M059J (cell line): ENCODE measurements at places on chromosomes 6 and 20. TPM values are rescaled to one million over a fixed set of nuclear protein-coding genes. Genes with fewer than 3 reads are reported as not detected.

DNA sequence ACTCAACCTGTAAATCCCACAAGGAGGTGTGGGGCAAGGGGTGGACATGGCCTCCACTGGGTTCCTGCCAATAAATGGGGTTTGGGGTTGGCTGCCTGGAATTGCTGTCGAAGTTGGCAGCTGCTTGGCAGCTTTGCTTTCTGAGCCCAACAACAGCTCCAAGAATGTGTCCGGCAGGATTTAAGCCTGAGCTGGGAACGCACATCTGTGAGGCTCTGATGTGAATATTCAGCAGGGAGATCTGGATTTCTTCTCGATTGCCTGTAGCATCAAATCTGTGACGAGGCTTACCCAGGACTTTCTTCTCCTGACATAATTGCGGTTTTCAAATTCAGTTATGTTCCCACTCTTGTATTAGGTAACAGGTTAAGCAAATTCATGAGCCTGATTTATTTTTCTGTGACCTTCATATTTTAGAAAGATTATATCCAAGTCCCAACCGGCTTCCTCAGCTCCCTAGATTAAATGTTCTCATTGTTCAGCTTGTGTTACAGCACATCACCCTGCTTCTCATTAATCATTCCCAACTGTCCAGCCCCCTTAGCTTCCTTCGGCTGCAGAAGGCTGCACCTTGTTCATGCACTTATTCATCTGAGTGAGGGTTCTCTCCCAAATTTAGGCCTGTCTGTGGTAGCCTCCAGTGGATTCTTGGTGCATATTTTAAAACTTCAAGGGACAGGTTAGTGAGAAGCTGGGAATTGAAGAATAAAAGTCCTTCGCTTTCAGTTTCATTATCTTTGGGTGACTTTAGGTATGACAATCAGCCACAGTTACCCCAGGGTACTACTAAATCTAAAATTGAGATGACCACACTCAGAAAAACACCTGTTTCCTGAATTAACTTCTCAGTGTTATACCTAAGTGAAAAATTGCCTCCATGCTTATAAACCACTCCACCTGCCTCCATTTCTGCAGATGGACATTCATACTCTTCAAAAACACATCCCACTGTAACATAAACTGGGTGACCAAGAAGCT lies 310.0 kb downstream of the ESR1 start:
- DNase-seq = no peak

DNA sequence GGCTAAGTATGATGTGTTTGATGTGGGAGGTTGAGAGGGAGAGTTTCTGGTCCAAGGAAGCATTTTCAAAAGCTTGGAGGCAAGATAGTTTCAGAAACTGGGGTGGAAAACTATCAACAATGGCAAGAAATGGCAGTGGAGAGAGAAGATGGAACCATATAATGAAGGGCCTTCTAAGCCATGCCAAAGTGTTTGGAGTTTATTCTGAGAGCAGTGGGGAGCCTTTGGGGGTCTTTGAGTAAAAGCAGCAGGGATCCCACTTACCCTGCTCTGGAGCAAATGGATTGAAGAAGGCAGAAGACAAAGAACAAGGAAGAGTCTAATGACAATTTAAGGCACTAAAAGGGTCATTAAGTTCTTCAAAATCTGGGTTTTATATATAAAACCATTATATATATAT lies 538.9 kb downstream of the UTRN start:
- DNase-seq = no peak

DNA sequence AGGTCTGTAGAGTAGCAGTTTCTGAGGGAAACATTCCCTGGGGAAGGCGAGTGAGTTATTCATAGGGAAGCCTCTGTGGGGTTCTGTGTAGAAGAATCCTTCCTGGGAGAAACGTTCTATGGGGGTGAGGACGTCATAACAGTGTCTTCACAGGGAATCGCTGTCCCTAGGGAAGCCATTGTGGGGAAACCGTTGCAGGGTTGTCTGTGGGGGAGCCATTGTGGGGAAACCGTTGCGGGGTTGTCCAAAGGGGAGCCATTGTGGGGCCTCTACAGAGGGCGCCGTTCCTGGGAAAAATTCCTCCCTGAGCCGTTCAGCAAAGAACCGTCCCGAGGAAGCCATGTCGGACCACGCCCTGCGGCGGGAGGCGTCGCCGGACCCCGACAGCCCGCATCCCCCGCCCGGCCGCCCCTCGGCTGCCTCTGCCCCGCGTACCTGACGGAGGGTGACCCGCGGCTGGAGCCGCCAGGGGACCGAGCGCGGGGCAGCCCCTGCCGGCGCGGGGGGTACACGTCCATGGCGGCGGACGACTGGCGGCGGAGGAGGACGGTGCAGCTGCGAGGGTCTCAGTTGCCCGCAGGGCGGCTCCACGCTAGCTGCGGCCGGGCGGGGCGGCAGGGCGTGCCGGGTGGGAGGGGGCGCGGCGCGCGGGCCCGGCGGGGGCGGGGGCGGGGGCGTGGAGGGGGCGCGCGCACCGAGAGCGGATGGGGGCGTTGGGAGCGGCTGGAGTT lies at the start of gene DNAAF9:
Gene DNAAF9, minus strand, starts transcription at position 630 of the 731 bp plus-strand sequence. Its CDS starts 112 bp downstream, at position 518.
- DNase-seq = peak; percentile 68

GRCh38 chr20:21303872-21304586 lies 898 bp downstream of the XRN2 start:
- DNase-seq = peak; percentile 25

GRCh38 chr6:100212131-100212530 lies 218.1 kb upstream of the MCHR2 start:
- no peak for DNase-seq

GRCh38 chr20:64065974-64066343 lies 3.0 kb downstream of the TCEA2 start:
- DNase-seq = peak; percentile 99

DNA sequence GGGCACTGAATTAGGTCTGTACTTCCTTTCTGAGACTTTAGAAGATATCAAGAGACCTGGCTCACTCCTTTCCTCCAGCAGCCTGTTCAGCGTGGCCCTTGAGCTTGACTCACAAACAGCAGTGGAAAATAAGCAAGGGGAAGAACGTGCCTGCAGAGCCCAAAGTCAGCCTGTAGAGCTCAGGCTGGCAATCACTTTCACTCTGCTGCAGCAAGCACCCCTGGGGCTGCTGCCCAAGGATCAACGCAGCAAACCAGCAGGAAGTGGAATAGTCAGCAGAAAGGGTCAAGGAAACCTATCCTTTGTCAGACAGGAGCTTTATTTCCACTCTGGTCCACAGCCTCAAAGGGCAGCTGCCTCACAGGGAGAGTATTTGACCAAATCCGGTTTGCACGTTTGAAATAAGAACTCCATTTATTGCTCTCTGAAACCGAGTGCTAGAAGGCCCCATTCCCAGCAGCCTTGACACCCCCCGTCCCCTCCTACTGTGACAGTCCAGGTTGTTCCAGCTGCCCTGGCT lies 77.4 kb downstream of the PRDM1 start:
- peak; percentile 96 for DNase-seq

GRCh38 chr20:25720285-25720684 lies 23.6 kb upstream of the ZNF337 start:
- no peak for DNase-seq

- DNase-seq = no peak
Measured at GRCh38 chr6:109901976-109902375, 76.1 kb upstream of the GPR6 start.

C6orf15 gene
- not detected in 2 replicates for total RNA-seq

DNA sequence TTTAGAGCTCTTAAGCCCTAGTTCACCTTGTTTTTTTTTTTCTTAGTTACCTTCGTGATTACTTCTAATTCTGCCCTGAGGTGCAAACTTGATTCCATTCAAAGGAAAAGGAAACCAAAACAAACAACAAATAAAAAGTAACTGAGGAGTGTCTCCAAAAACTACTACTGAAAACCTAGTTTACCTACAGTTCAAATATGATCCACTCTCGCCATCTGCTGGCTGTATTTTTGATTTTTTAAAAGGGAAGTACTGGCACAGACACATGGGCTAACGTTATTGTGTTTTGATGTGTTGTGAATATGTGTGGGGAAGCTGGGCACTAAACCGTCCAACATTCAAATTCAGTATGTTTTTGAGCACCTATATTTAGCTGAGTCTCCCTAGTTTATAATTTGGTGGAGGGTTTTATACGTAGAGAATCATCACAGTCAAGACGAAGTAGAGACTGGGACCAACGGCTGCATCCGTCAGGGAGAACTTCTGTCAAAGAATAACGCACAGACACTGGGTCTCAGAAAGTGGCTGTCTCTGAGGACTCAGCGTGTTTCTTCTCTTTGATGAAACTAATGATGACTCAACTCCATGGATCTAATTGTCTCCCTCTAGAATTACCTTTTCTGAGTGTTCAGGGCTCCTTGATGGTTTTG lies 373.5 kb upstream of the BTBD3 start:
- peak; percentile 89 for DNase-seq

DNA sequence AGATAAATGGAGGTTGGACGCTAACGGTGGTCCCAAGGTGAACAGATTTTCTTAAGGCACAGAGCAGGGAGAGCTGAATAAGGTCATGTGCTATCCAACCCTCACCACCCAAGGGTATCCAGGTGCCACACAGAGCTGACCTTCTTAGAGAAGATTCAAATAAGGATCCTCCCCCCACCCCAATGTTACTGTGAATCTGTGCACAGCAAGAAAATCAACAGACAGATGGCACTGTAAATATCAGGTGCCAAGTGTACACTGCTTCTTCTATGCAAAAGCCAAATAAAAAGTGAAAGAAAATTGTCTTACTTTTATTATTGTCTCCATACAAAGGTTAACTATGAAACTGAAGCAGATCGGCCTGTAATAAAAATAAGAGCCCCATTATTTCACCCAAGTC lies 96.9 kb downstream of the PAK5 start:
- no peak for DNase-seq

CALHM4 gene
- not detected in 2 replicates for total RNA-seq

LY6G5C gene
- total RNA-seq = 2.0 and 2.5 TPM in 2 replicates

C6orf89 gene
- 84.5 and 91.1 TPM in 2 replicates for total RNA-seq

- peak; percentile 81 for DNase-seq
Measured at GRCh38 chr6:32947552-32948465, 5.1 kb downstream of the HLA-DMA start.

GRCh38 chr20:19284400-19285178 lies 72.1 kb downstream of the SLC24A3 start:
- no peak for DNase-seq

KCNQ5 gene
- total RNA-seq = 3.2 and 4.8 TPM in 2 replicates

DNA sequence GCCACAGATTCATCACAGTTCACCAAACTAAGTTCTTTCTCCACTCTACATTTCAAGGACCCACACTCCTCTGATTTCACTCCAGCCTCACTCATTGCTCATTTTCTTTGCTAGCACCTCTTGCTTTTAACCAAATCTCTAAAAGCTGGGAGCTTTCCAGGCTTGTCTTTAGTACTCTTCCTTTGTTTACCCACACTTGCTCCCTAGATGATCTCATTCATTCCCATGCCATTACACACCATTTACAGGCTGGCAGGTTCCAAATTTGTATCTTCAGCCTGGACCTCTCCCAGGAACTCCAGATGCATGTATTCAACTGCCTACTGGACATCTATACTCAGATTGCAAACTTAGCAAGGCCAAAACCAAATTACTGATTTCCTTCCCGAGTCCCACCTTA lies 5.3 kb upstream of the GUCA1B start:
- peak; percentile 98 for DNase-seq
